ENCODE measurements at places on chromosomes 16 and 17.

GRCh38 chr17:61366715-61367413 is 32.8 kb upstream of the TBX2 start:
- DNase-seq: no peak

GRCh38 chr17:48148029-48148770 is 40.6 kb downstream of the SNX11 start:
- no peak for DNase-seq

DNA sequence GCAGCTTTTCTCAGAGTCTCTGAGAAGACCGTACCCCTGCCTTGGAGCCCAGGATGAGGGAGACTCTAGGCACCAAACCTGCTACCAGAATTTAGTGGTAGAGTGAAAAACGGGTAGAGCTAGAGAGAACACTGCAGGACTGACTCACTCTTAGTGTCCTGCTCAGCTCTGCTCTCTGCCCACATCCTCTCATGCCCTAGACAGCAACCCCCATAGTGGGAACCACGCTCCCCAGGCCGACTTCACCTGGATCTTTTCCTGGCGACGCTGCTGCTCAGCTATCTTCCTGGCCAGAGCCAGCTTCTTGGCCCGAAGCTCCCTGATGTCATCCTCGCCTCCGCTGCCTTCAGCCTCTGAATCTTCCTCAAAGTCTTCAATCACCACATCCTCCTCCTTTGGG is 26.7 kb downstream of the HIC1 start:
- DNase-seq: no peak

DNA sequence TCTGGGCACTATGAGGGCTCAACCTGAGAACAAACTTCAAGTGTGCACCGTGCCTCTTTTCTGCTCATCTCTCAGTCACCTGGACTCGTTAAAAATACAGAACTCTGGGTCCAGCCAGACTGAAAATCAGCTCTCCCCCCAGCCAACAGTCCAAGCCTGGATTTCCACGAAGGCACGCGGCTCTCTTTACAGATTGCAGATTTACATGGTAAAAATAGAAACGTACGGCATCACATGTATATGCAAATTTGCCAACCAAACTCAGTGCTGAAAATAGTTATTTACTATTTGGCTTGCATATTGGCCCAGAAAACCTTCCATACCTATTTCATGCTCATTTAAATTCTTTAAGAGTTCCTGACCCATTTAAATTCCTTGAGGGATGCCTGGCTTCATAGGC is 315.8 kb downstream of the MAF start:
- no peak for DNase-seq

GRCh38 chr16:51685498-51685897 is 534.4 kb upstream of the SALL1 start:
- no peak for DNase-seq

- DNase-seq: no peak
These were observed 20.0 kb downstream of the UNC45B start for GRCh38 chr17:35167666-35168065.

DNA sequence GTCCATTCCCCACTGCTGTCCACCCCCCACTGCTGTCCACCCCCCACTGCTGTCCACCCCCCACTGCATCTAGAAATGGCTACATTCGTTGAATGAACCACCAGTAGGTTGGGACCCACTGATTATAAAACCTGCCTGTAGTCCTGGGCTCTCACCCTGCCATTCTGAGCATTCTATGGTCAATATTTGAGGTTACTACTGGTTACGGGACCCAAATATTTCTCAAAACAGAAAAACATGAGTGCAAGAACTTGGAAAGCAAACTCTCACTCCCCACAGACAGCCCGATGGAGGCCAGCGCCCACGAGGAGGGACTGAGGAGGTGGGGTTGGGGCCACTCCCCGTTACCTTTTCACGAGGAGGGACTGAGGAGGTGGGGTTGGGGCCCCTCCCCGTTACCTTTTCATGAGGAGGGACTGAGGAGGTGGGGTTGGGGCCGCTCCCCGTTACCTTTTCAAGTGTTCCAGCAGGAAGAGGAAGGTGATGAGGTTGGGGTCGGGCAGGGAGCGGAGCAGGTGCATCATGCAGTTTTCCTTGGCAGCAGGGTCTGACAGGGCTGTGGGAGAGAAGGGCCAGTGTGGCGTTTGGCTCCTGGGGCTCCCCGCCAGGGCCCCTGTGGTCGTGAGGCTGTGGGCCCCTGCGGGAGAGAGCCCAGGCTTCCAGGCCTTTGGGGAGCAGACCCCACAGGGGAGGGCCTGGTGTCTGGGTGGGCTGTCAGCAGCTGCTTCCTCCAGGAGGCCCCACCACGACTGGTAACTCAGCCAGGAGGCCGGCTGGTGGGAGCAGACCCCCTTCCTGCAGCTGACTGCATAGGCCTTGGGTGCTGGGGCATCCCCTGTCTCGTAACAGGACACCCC is 12.5 kb downstream of the TIMM22 start:
- DNase-seq: no peak

Measured in activated naive CD4-positive, alpha-beta T cell (primary cell).